ENCODE measurements at places on chromosomes 13 and 19.
A peak's percentile ranks its signal among the peaks of the same experiment; 100 is the strongest.

DNA sequence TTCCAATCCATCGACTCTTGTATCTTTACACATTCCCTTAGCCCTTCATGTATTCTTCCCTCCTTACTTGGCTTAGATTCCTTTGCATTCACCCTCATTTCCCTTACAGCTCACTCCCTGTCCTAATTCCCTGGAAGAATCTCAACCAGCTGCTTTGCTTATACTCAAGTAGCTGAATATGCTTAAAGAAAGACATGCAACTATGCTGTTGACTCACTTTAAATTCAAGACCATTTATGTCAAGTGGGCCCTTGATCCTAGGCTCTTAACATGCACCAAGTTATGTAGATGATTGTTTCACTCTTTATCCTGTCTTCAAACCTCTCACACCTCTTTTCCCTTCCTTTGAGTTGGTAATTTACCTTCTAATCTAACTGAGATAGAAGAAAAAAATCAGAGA is 7.4 kb downstream of the CCDC122 start:
- DNase-seq = no peak

DNA sequence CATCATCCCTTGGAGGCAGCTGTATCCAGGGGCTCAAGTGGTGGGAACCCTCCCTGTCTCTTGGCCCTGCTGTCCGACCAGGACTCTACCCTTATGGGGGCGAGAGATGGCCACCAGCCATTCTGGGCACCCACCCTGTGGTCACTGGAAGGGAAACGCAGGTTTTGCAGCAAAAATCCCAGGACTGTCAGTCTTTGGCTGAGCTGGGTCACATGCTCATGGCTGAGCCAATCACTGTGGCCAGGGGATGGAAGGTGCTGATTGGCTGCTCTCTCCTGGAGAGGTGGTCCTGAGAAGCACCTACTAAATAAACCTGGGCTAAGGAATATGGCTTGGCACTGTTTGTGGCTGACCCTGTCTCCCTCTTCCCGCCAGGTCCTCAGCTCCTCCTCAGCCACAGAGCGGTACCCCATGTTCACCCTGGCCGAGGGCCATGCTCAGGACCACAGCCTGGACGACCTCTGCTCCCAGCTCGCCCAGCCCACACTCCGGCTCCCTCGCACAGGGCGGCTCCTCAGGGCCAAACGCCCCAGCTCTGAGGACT is 8.9 kb downstream of the ATG4D start:
- no peak for DNase-seq

- DNase-seq = no peak
Measured at GRCh38 chr13:46373623-46374022, 13.4 kb downstream of the RUBCNL start.

DNA sequence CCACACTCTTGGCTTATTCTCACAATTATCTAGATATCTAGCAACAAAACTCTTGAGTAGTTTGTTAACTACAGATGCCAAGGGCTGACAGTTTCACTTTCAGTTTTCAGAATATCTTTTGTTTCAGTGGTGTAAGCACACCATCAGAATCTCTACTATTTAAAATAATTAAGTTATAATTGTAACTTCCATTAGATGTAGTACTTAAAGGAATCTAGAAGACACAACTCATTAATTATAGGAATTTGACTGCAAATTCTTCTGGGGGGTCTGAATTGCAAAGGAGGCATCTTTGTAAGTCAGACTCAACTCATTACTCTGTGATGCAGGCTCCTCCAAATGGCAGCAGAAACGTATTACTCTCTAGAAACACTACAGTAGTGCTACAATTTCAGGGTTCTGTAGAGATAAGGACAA is 44.9 kb upstream of the USPL1 start:
- peak; percentile 37 for DNase-seq

DNA sequence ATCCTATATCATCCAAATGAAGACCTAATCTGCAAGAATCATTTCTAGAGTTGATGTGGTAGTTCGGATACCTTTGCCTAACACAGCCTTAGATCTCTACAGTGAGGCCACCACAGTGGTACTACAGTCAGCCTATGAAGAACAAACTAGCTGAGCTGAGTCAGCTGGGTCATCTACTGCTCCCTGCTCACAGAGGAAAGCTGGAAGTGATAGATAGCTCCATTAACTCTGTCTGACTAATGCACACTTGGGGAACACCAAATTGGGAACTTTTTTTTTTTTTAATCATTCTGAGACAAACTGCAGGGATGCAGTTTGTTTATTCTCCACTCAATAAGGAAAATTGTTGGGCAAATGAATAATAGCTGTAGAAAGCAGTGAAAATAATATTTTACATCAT is 1160.6 kb downstream of the PCDH9 start:
- DNase-seq = no peak

GRCh38 chr13:39037410-39037879 is 444 bp downstream of the PROSER1 start:
- DNase-seq = no peak
